Activated CD8-positive, alpha-beta T cell treated with anti-CD3 and anti-CD28 coated beads for 36 hours (primary cell): ENCODE measurements at places on chromosomes 5 and 9.

- no peak for DNase-seq
Observed at GRCh38 chr9:132732326-132733259, 62.3 kb downstream of the GTF3C4 start.

GRCh38 chr5:133466556-133467334 lies 145.6 kb downstream of the FSTL4 start:
- no peak for DNase-seq

GRCh38 chr5:107653685-107654084 lies 17.1 kb downstream of the EFNA5 start:
- no peak for DNase-seq

- no peak for DNase-seq
Observed at GRCh38 chr5:141747152-141748141, 65.4 kb upstream of the ARAP3 start.

GRCh38 chr9:4220346-4220745 lies 79.5 kb downstream of the GLIS3 start:
- DNase-seq = no peak

- no peak for DNase-seq
Observed at GRCh38 chr5:58266402-58266801, 193.5 kb downstream of the PLK2 start.
